CD4-positive, alpha-beta T cell treated with Interleukin-2 at 100 ng/mL for 4 hours (primary cell): ENCODE measurements at places on chromosomes 16 and 17.

GRCh38 chr17:34246446-34246845 lies 8.6 kb upstream of the CCL2 start:
- DNase-seq = no peak

GRCh38 chr16:35748621-35749252 lies 2289.3 kb downstream of the TP53TG3F start:
- DNase-seq = no peak

GRCh38 chr17:66858226-66859083 lies 23.5 kb downstream of the CACNG5 start:
- no peak for DNase-seq

GRCh38 chr17:29616300-29617048 lies 6.2 kb downstream of the CORO6 start:
- peak; percentile 7 for DNase-seq

GRCh38 chr16:88809676-88810165 lies 2.0 kb downstream of the APRT start:
- no peak for DNase-seq

GRCh38 chr17:80023481-80024205 lies 12.0 kb downstream of the TBC1D16 start:
- DNase-seq = no peak

DNA sequence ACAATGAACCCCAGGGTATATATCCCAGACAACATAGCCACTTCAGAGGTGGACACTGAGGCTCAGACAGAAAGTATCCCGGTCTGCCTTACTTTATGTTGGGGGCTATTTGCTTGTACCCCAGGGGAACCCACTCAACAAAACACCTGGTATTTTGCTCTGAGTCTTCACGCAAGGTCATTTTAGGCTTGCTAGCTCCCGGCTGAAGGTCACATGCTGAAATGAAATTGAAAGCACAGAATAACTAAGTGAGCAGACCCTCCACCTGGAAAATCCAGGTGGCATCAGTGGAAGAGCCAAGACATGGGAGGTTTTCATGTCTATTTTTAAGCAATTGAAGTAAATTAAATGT lies 4.1 kb upstream of the KDM8 start:
- DNase-seq = no peak

GRCh38 chr17:63116967-63117830 lies 151.2 kb downstream of the TANC2 start:
- DNase-seq = no peak

- no peak for DNase-seq
These were observed 4.5 kb downstream of the ATMIN start for GRCh38 chr16:81040131-81040530.

DNA sequence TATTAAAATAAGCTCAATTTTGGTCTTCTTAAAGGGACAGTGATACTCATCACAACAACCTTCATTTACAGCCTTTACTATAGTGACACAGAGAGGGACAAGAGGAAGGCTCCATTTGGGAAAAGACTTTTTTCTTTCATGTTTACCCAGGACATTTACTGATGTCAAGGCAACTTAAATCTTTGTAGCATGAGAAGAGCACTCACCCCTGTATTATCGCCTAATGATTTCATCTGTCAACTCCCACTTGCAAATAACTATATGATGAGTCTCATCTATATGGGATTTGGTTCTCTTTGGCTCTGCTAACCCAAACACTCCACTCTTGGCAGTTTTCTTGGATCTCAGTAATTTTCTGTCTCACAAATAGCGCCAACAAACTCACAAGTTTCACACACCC lies 24.1 kb downstream of the BLMH start:
- DNase-seq = no peak

DNA sequence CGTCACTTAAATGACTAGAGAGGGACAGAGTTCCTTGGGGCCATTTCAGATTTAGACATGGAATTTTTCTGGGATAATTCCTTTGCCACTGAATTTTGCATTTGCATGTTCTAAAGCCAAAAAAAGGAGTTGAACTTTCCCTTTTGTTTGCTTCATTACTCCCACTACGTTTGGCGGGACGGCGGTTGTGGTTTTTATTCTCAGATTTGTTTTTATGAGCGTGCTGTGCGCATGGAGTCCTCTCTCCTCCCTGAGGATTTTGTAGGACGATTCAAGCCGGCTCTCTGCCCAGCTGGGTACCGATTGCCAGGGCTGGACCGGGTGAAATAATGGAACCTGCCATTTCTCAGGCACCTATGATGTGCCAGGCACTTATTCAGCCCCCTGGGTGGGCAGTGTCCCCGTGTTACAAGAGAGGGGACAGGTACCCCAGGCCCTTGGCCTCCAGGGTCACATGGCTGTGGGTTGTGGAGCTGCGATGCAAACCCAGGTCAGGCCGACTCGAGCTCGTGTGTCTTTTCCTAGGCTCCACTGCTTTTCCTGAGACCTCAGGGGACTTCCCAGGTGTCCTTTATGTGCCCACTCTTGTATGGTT lies 18.8 kb downstream of the CMIP start:
- no peak for DNase-seq

DNA sequence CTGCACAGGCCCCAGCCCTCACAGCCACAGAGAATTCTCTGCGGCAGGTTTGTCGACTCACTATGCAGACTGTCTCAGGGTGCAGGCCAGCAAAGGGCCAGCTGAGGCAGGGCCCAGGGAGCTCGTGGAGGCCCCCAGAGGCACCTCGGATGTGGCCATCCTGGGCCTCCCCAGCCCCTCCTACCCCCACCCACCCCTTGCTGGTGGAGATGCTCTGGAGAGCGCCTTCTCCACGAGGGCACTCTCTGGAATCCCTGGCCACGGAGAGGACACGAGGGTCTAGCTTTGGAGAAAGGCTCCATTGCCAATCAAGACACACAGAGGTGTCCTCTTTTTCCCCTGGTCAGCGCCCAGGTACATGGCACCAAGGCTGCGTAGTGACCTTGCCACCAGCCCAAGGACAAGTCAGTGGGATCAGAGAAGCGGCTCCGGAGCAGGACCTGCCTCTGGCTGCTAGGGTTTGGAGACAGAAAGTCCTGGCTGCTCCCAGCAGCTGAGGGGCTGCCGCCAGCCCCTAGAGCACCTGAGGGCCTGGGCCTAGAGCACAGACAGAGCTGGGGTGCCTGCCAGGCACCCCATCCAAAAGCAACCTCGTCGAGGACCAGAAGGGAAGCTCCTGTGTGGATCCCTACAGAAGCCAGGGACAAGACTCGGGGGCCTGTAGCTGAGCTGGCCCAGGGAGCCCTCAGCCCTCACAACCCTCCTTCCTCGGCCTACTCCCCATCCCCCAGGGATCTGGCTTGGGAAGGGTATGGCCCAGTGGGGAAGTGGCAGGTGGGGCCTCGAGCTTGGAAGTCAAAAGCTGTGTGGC lies 18.7 kb downstream of the ARL2BP start:
- DNase-seq = no peak

DNA sequence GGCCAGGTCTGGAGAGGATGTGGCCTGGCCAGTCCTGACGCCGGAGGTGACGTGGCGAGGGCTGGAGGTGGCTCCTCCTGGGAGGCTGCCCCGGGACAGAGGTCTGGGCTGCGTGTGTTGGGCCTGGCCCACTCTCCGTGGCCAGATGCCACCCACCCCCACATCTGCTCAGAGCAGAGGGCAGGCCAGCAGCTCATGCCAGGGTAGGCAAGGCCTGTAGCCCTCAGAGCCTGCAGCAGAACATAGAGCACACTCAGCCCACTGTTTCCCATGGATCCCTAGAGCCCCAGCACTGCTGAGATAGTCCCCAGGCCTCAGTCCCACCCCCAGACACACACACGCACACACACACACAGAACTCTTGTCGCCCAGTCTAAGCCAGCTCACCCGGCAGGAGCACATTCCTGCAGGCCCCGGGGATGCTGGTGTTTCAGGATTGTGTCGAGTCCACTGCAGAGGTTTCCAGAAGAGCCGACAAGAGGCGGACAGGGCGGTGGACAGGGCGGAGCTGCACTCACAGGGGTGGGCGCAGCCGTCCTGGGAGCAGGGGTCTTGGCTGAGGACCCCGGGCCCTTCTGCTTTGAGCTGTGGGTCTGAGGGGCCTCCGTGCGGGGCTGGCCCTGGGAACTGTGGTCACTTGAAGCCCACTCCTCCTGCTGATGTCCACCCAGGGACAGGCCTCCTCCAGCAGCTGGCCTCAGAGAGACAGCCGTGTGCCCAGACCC lies 33.4 kb downstream of the SOX8 start:
- no peak for DNase-seq

GRCh38 chr16:14374451-14375131 lies 255.5 kb downstream of the PARN start:
- DNase-seq = no peak

DNA sequence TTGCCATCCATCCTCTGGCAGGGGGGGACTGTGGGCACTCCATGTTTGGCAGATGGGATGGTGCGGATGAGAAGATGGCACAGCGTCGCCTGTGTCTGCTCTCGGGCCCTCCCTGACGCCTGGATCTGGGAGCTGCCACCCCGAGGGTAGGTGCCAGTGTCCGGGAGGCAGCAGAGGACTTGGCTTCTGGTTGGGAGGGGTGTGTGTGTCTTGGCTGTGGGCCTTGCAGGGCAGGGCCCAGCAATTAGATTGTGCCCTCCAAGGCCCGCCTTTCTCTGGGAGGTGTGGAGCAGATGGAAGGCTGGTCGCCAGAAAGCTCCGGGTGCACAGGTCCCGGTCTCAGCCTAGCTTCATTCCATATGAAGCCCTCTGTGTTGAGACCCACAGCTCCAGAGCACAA lies 1.4 kb downstream of the RAP1GAP2 start:
- no peak for DNase-seq

DNA sequence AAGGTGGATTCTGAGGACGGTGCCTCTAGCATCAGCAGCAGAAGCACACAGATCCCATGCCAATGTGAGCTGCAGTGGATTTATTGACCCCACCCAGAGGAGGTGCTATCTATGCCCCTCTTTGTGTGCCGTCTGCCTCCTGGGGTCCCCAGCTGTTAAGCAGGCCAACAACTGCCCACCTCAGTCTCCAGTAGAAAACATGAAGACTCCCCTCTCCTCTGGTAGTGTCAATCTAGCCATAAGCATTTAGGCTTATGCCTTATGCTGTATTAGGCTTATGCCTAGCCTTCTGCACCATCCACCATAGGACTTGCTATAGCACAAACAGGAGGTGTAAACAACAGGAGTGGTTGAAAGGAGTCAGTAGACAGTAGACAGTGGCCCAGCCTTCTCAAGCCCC lies 417.9 kb upstream of the C16orf82 start:
- DNase-seq = no peak

GRCh38 chr17:79504181-79504605 lies 106.7 kb downstream of the RBFOX3 start:
- DNase-seq = no peak

DNA sequence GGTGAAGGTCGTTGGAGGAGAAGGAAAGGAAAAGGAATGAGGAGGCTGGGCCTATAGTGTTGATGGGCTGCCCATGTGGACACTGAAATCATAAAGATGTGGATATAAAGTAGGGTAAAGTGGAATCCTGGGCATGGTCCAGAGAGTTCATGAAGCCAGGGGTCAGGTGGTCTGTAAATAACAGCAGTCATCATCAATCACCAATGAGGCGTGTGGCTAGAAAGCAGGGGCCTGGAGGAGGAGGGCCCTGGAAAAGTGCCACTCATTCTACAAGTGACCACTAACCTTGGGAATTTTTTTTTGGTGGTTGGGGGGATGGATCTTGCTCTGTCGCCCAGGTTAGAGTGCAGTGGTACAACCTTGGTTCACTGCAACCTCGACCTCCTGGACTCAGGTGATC lies 115.3 kb upstream of the NOL11 start:
- no peak for DNase-seq

DNA sequence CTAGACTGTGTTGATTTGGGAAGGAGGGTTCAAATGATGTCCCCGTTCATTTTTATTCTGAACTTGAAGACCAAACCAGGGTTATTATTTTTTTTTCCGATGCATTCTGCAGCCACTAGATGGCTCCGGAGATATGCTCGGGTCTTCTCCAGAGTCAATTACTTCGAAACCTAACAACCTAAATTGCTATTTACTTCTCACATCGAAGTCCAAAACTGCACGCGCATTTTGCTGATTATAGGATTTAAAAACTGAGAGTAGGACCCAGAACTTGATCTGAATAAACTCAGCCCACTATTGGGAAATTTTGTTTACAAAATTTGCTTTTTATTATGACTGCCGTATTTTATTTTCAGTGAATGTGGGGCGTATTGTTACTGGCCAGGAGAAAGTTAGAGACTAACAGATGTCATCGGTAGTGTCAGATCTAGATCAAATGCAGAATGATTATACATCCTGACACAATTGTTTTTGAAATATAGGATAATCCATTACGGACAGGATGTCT lies 263.8 kb downstream of the HS3ST3A1 start:
- DNase-seq = peak; percentile 13

- DNase-seq = no peak
These were observed 233.5 kb downstream of the CCDC182 start for GRCh38 chr17:57511475-57512123.

DNA sequence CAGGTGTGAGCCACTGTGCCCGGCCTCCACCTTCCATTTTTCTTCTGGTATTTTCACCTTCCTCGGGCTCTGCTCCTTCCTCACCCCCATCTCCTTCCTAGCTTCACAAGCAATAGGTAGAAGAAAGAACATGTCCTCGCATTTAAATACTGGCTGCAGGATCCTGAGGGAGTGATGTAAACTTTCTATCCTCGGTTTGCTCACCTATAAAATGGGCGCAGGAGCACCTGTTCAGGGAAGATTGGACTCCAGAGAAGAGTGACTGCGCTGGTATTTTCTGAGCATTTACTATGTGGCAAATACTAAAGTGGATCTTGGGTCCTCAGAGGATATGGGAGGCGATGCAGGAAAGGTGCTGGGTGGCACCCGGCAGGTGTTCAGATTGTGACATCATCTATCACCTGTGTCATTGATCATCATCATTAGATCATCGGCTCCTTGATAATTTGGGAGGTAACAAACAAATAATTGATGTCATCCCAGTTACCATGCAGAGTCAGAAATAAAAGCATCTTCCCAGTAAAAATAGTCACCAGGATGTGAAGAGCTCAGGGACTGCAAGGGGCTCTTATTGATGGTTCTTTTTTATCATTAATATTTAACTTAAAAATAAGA lies 72.8 kb downstream of the FOXL1 start:
- DNase-seq = no peak

DNA sequence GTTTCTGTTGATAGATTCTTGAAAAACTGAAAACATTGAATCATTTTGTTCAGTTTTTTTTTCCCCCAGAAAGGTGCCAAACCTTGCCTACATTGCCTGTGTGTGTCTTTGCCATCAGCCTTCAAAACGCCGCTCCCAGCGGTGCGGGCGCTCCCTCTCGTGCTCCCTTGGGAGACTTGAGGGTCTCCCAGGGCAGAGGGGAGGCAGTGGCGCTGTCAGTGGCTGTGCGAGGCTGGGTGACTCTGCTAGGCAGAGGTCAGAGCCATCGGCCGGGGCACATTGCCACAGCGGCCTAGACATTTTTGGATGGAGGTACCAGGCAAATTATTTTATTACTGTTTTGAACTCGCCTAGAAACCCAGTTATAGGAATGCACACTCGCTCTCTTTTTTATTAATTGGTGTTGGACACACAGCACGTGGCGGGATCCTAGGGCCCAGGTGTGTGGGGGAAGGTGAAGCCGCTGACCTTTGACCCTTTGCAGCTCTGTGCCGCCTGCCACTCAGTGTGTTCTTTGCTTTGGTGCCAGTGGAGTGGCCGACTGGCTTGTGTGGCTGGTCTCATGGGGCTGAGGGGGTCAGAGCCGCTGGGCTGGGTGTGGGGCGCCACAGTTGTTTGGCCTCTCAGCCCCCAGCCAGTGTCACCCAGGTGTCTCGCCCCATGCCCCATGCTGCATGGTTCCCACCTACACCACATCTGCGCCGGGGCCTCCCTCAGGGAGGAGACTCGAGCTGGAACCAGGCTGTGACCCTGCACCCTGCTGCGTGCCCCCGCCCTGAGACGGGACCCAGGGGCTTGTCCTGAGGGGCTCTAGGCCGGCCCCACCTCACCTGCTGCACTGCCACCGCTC lies 115.7 kb downstream of the BANP start:
- DNase-seq = no peak
